ENCODE measurements at places on chromosomes 7 and 10.

DNA sequence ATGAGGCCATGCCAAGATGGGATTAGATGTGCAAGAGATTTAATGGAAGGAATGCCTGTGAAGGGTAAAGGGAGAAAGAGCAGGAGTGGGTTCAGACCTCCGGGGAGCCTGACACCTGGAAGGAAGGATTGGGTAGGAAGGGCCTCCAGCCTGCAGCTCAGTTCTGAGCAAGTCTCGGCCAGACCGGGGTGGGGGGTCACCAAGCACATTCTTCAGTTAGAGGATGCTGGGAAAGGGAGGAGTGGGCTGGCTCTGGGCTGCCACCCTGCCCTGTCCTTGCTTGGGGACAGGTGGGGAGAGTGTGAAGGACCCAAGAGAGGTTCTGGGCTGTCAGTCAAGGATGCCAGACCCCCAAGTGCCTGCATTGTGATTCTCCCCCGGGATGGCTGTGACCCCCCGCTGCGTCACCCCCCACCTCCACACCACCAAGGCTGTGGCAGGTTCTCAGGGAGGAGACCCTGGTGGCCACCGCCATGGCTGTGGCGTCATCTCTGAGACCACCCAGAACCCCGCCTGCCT is 16.5 kb upstream of the PRKAG2 start:
- no peak for DNase-seq

- DNase-seq, result no peak
These were observed 60.7 kb downstream of the CD36 start for GRCh38 chr7:80699045-80699638.

GRCh38 chr7:104208421-104208780 is 588 bp upstream of the ORC5 start:
- no peak for DNase-seq

GRCh38 chr7:116464375-116464774 is 35.2 kb upstream of the CAV2 start:
- DNase-seq, result no peak

DNA sequence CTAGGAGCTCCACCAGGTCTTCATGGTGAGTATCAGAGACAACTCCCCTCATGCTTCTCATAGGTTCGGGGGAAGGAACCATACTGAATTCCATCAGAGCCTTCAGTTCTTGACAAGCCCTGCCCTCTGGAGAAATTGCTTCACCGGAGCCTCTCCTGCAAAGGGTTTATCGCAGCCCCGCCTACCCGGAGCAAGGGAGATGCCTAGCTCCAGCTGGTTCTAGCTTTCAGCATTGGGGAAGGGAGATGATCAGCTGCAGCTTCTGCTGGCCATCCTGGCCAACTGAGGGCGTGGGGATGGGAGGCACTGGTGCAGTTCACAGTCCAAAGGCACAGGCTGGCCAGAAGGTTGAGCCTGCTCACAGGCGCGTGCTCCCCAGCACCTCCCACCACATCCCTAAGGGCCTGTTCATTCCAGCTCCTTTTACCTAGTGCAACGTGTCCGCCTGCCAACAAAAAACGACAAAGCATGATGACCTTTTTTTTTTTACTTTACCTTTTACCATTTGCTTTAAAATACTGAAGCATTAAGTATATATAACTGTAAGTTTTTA is 31.2 kb downstream of the LANCL2 start:
- no peak for DNase-seq

- no peak for DNase-seq
These were observed 22.8 kb upstream of the LANCL2 start for GRCh38 chr7:55342216-55342871.

DNA sequence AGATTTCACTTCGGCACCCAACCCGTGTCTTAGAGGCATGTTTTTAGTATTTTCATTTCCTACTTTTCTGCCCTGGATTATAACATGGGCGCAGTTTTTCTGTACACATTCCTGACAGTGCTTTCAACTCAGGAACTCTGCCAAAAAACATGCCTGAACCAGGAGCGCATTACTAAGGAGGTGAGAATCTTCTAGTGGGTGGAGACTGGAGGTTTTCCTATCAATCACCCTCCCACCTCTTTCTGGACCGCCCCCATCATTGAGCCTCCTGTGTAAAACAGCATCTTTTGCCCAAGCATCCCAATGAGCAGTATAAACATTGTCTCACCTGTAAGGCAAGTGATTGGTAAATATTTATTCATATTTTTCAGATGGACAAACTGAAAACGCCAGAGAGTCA is 53.2 kb downstream of the STK17A start:
- DNase-seq, result no peak

DNA sequence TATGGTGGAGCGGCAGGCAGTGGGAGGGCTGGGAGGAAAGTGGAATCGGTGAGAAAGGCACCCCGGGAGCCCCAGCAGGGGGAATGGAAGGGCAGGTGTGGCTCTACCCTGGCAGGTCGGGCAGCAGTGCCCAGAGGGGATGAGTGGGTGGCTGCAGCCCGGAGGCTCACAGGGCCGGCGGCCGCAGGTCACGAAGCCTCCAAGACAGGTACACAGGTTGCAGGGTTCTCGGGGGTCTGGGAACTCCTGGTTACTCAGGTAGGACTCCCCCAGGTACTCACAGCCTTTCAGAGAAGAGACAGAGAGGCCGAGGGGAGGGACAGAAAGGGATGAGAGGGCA is 21.8 kb downstream of the KCP start:
- DNase-seq, result no peak

- DNase-seq, result no peak
These were observed 449.9 kb downstream of the PTPRN2 start for GRCh38 chr7:158137516-158138328.

DNA sequence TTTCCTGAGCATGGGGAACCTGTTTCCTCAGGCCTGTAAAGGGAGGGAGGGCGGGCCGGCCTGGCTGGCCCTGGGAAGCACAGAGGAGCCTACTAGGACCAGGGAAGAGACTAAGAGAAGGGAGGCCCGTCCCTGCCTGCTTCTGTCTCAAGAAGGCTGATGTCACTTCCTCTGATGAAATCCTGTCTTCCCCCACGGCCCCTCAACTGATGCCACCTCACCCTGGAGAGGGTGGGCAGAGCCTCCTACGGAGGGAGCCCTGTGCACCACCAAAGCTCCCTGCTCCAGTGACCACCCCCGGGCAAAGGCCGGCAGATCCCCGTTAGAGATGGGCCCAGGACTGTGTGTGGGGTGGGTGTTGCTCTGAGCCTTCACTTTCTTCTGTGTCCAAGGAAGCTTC is 1.0 kb upstream of the PILRA start:
- DNase-seq, result no peak

- DNase-seq, result no peak
These were observed 602.9 kb upstream of the GHITM start for GRCh38 chr10:83536426-83536825.
